A673 (cell line): ENCODE measurements at places on chromosomes 4 and X. TPM values are rescaled to one million over a fixed set of nuclear protein-coding genes. Genes with fewer than 3 reads are reported as not detected.

DNA sequence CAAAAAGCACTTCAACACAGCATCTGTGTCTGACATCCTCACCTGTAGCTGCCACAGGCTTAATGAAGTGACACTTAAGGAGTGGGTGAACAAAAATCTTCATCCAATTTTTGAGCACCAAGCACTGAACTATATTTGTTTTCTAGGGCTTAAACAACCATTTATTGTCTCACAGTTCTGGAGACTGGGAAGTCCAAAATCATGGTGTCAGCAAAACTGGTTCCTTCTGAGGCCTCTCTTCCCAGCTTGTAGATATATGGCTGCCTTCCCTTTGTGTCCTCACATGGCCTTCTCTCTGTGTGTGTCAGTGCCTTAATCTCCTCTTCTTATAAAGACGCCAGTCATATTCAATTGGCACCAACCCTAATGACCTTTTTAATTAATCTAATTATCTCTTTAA is 189.2 kb upstream of the CLNK start:
- DNase-seq: no peak

DNA sequence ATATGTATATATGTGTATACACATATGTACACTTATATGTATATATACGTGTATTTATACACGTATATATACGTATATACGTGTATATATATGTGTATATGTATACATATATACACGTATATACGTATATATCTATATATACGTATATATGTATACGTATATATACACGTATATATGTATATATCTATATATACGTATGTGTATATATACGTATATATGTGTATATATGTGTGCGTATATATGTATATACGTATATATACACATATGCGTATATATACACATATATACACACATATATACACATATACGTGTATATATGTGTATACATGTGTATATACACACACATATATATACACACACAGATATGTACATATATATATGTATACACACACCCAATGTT is 348.0 kb upstream of the LCORL start:
- DNase-seq: no peak

- no peak for DNase-seq
Observed at GRCh38 chr4:140800666-140801065, 44.5 kb upstream of the TBC1D9 start.

CYSLTR1 gene
- total RNA-seq: 2.1 TPM in 2 replicates

CXorf58 gene
- total RNA-seq: not detected in 2 replicates
